ENCODE measurements at places on chromosomes 5 and 9.

GRCh38 chr5:127070243-127070642 is 3.1 kb downstream of the C5orf63 start:
- no peak for DNase-seq

GRCh38 chr5:64874753-64875152 is 106.0 kb downstream of the CWC27 start:
- DNase-seq = no peak

GRCh38 chr9:70413464-70413798 is 1.0 kb downstream of the KLF9 start:
- no peak for DNase-seq

DNA sequence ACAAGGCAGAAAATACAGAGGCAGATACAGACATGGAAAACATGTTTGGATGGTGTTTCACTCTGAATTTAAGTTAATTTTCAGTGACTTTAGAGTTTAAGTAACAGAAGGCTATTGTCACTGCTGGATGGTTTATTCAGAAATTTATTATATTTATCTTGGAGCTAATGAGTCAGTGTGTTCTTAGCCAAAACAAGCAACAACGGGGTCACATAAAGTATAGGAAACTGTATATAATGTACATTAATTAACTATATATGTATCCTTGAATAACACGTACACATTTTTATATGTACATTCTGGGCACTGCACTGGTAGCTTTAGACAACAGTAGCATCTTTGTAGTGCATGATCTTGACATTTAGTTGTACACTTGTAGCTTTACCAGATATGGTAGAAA is 30.7 kb downstream of the CYLC2 start:
- DNase-seq = no peak

GRCh38 chr9:137315581-137316011 is 13.5 kb upstream of the NRARP start:
- no peak for DNase-seq

- no peak for DNase-seq
These were observed 321.0 kb downstream of the AGTPBP1 start for GRCh38 chr9:85420750-85421149.

DNA sequence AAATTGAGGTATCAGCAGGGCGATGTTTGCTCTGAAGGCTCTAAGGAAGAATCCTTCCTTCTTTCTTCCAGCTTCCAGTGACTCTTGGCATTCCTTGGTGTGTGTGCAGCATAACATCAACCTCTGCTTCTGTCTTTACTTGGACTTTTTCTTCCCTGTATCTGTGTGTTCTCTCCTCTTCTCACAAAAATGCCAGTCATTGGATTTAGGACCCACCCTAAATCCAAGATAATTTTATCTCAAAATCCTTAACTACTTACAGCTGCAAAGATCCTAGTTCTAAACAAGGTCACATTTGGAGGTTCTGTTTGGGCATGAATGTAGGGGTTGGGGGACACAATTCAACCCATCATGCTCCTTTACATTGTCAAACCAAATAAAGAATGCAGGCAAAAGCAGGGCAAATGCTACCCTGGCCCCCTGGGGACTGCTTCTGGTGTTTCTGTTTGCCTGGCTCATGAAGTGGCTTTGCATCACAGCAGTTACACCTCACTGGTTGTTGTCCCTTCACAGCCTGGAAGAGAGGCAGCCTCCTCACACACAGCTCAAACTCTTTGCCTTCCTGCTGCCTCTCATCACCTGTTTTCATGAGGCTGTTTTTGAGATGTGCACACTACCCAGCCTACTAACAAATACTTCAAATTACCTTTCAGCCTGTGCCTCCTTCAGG is 64.8 kb upstream of the PLCXD3 start:
- no peak for DNase-seq

- DNase-seq = no peak
These were observed 198.5 kb downstream of the CACNA1B start for GRCh38 chr9:138075961-138076649.

GRCh38 chr5:169906745-169907649 is 73.3 kb downstream of the INSYN2B start:
- DNase-seq = no peak

DNA sequence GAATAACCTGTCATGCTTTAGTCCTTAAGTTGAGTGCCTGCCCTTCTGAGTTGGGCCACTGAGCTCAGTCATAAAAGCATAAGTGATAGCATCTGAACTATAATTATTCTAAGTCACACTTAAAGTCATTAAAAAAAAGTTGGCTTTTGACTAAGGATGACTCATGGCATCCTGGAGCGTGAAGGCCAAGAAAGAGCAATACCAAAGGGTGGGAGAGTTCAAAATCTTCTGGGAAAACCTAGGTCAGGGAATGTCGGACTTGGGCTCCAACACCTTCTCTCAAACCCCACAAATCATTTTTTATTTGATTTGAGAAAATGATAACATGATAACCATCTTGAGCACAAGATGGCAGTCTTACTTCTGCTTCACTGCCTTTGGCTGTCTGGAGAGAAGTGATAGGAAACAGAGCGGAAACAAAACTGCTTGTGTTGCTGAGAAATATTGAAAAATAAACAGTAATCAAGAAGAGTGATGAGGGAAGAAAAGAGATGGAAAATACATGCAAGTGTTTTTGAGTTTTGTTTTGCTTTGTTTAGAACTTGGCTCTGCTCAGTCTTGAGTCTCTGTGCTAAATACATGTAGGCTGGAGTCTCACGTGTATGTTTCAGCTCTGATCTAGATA is 16.9 kb upstream of the NTRK2 start:
- no peak for DNase-seq

- DNase-seq = no peak
These were observed 271.0 kb downstream of the PRR16 start for GRCh38 chr5:120735076-120735475.

DNA sequence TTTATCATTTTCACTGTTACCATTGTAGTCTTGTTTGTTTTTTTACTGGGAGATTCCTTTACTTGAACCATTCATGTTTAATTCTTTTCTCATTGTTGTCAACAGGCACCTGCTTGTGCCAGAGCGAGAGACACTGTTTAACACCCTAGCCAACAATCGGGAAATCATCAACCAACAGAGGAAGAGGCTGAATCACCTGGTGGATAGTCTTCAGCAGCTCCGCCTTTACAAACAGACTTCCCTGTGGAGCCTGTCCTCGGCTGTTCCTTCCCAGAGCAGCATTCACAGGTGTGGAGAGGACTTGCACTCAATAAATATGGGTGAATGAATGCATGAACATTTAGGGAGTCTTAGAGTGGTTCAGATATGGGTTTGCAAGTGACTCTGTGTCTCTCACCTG is 37.5 kb downstream of the NUP214 start:
- DNase-seq = no peak

DNA sequence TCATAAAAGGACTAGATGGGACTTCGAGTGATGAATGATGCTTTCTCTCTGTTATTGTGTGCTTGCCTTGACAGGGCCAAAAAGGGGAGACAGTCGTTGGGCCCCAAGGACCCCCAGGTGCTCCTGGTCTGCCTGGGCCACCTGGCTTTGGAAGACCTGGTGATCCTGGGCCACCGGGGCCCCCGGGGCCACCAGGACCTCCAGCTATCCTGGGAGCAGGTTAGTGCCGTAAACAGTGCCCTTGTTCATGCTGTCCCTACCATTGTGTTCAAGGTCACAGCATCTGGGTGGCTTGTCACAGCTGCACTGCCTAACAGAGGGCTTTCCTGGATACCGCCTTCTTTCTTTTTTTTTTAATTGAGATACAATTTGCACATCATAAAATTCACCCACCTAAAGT is 48.7 kb upstream of the TGFBR1 start:
- DNase-seq = no peak

GRCh38 chr9:12625844-12626243 is 67.3 kb upstream of the TYRP1 start:
- no peak for DNase-seq

- DNase-seq = no peak
These were observed 3.5 kb downstream of the HEMGN start for GRCh38 chr9:97934321-97935115.

- DNase-seq = no peak
These were observed 11.1 kb upstream of the CEP72 start for GRCh38 chr5:600886-601541.

DNA sequence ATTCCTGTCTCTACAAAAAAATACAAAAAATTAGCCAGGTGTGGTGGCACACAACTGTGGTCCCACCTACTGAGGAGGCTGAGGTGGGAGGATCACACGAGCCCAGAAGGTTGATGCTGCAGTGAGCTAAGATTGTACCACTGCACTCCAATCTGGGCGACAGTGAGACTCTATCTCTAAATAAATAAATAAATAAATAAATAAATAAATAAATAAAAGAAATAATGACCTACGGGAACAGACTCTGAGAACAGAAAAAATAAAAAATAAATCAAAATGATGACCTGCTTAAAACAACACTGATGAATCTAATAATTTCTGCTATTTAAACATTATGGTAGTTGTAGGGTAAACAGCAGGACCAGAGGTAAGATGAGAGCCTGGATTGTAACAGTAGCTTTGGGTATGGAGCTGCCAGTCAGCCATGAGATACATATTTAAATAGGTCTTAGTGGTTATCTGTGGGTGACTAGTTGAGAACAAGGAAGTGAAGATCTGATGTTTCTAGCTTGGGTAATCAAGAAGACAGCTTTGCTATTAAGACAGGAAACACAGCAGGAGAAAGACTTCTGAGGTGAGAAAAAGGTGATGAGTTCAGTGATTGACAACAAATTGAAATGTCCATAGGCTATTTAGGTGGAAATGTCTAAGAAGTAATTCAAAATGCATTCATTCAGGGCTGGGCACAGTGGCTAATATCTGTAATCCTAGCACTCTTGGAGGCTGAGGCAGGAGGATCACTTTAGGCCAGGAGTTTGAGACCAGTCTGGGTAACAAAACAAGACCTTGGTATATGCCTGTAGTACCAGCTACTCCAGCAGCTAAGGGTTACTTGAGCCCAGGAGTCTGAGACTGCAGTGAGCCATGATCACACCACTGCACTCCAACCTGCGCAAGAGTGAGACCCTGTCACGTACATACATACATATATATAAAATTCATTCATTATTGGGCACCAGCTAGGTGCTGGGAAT is 11.0 kb downstream of the RNF145 start:
- no peak for DNase-seq

DNA sequence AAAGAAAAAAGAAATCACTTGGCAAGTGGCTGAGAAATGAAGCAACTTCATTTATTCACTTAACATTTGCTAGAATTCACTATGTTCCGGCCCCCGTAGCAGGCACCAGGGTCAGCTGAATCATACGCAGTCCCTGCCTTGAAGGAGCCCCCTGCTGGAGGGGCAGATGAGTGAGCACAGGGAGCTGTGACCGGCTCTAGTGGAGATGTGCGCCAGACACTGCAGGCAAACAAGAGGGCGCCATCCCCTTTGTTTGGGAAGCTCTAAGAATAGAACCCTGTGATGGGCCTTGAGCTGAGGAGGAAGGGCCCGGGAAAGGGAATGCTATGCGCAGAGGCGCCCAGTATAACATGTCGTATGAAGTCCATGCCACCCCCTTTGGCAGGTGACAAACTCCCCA is 20.2 kb upstream of the RPL26L1 start:
- no peak for DNase-seq

DNA sequence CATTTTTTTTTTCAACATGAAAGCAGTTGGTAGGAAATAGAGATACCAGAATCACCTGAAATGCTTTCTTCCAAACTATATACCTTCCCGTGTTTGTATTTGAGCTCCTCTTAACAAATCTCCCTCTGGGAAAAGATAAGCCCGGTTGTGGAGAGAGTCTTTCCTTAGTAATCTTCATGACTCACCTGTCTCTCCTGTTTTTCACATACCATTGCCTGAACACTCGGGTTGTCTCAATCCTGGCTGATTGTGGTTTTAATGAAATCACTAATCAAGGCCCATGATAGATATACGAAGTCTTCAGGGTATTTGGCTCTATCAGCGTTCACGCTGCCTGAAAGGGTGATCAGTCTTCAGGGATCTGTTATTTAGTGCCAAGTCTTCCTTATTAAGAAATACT is 136.7 kb downstream of the MAN2A1 start:
- DNase-seq = no peak

GRCh38 chr5:170503990-170504596 is at the start of gene KCNIP1:
Gene KCNIP1, plus strand, starts transcription at chr5:170504020.
- no peak for DNase-seq

- no peak for DNase-seq
These were observed 757 bp downstream of the FXN start for GRCh38 chr9:69036309-69036708.

GRCh38 chr9:4174546-4175175 is 125.2 kb downstream of the GLIS3 start:
- DNase-seq = no peak

GRCh38 chr5:98934546-98934945 is 5.7 kb upstream of the CHD1 start:
- no peak for DNase-seq

DNA sequence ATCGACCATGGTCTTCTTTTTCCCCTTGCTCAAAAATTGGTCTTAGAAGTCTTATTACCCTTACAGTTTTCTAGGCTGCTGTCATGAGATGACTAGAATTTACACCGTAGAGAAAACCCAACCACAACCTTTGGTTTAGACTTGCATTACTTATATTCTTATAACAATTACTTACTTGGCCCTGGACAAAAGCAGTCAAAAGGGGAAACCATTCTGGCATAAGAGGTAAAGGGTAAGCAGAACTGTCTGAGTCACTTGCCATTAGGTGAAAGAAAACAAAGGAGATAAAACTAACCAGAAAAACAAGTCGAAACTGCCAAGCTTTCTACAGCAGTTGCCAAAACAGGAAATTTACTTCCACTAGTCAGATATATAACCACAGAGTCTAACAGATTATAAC is 17.9 kb downstream of the TMEM245 start:
- no peak for DNase-seq

GRCh38 chr5:6676702-6677101 is 36.5 kb upstream of the TENT4A start:
- no peak for DNase-seq

DNA sequence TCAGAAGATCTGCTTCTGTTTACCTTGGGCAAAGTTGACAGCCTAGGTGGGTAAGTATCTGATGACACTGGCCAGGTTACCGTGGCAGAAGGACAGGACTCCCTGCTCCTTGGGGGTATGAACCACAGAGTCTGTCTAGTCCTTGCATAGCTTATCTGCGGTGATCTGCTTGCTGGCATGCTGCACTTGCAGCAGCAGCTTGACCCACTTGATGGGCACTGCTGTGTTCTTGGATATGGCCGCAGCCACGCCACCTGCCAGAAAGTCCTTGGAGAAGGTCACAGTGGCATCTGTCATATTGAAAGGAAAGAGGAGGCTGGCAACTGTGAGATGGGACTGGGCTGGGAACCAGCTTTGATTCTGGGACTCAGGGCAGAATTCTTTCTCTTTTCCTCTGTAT is 35.9 kb upstream of the POC5 start:
- no peak for DNase-seq

All from HFF-Myc (cell line).